Umbilical cord (tissue), 2 donors: ENCODE measurements at places on chromosomes 2 and 18. TPM values are rescaled to one million over a fixed set of nuclear protein-coding genes. Genes with fewer than 3 reads are reported as not detected.

DSC1 gene
- total RNA-seq, result 19.3 TPM

SETBP1 gene
- total RNA-seq, result 34.4 TPM

COLEC12 gene
- 93.7 TPM for total RNA-seq

MARCHF4 gene
- total RNA-seq, result 1.9 TPM

GPBAR1 gene
- 2.4 TPM for total RNA-seq

CNDP1 gene
- total RNA-seq, result 1.2 TPM
